Stimulated activated CD8-positive, alpha-beta memory T cell treated with anti-CD3 and anti-CD28 coated beads, Interleukin-2, amount 100 ng/mL, for 48 hours (primary cell): ENCODE measurements at places on chromosomes 16 and 17.

- no peak for DNase-seq
These were observed 221.5 kb upstream of the SOX9 start for GRCh38 chr17:71899317-71899716.

- no peak for DNase-seq
These were observed 10.2 kb downstream of the GABARAPL2 start for GRCh38 chr16:75576384-75576811.

- no peak for DNase-seq
These were observed 10.0 kb downstream of the SPOP start for GRCh38 chr17:49667854-49668253.

DNA sequence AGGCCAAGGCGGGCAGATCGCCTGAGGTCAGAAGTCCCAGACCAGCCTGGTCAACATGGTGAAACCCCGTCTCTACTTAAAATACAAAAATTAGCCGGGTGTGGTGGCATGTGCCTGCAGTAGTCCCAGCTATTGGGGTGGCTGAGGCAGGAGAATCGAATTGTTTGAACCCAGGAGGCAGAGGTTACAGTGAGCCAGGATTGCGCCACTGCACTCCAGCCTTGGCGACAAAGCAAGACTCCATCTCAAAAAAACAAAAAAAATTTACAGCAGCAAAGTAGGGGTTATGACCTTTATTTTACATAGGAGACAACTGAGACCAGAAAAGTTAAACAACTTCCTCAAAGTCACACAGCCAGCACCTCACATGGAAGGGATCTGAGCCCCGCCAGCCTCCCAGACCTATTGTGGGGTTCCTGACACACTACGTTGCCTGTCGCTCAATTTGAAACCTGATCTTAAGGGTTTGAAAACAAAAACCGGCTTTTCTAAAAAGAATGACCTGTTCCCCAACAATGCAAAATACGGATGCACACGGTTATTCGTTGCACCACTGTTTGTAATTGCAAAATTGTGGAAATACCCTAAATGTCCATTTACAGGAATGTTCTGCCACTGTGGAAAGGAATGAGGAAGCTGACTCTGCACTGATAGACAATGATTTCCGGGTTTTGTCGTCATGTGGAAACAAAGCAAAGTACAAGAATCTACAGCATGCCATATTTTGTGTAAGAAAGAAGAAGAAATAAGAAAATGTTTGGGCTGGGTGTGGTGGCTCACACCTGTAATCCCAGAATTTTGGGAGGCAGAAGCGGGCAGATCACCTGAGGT, 77.2 kb downstream of the CNGB1 start:
- DNase-seq = no peak

DNA sequence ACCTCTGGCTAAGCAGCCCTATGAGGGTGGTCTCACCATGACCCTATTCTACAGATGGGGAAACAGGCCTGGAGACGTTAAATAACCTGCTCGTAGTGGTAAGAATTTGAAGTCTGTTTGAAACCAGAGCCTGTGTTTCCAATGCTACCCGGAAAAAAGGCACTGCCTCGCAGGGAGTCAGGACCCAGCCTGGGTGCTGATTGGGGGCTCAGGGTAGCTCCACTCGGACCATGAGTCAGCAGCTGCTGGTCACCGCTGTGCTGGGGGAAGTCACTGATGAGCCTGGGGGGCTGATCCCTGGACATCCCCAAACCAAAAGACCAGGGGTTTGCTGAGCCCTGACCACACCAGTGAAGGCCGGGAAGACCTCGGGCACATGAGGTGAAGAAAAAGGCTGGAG, 9.4 kb upstream of the PLD6 start:
- DNase-seq = no peak

GRCh38 chr17:2111691-2112090, 56.8 kb downstream of the HIC1 start:
- no peak for DNase-seq

- DNase-seq = no peak
These were observed 213.3 kb upstream of the HS3ST4 start for GRCh38 chr16:25478476-25478875.

DNA sequence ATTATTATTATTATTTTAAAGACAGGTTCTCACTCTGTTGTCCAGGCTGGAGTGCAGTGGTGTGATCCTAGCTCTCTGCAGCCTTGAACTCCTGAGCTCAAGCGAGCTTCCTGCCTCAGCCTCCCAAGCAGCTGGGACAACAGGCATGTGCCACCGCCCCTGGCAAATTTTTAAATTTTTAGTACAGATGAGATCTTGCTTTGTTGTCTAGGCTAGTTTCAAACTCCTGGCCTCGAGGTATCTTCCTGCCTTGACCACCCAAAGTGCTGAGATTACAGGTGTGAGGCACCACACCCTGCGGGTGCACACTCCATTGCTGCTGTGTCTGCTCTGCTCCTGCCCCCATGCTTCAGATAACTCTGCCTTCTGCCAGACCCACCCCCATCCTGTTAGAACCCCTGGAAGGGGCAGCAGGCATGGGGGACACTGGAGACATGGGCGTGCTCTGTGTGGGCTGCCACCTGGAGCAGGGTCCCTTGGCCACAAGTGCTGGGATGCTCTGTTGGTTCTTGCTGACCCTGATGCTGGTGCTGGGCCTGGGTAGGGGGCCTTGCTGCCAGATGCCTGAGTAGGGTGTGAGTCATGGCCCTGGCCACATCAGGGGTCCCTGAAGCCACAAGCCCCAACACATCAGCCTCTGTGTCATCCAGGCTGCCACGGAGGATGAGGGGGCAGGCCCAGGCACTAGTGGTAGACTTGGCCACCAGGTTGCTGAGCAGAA, 2.6 kb downstream of the GGT6 start:
- DNase-seq = no peak

- no peak for DNase-seq
These were observed 11.5 kb downstream of the DEXI start for GRCh38 chr16:10930755-10931093.

DNA sequence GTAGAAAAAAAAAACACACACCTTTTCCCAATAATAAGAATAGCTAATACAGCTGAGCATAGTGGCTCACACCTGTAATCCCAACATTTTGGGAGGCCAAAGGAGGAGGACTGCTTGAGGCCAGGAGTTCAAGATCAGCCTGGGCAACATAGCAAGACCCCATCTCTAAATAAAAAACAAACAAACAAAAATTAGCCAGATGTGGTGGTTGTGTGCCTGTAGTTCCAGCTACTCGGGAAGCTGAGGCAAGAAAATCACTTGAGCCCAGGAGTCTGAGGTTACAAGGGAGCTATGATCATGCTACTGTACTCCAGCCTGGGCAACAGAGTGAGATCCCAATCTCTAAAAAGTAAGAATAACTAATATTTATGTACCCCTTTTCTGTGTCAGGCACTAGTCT, 42.8 kb upstream of the GFOD2 start:
- DNase-seq = no peak

GRCh38 chr17:68368387-68368786, 77.1 kb downstream of the ARSG start:
- no peak for DNase-seq

GRCh38 chr17:38563362-38564253, 42.1 kb downstream of the SRCIN1 start:
- DNase-seq = no peak

- DNase-seq = peak; percentile 42
These were observed 757 bp downstream of the ORMDL3 start for GRCh38 chr17:39926588-39927100.

- DNase-seq = no peak
These were observed 13.1 kb upstream of the PRR35 start for GRCh38 chr16:546909-547770.

- DNase-seq = no peak
These were observed 29.3 kb downstream of the WSCD1 start for GRCh38 chr17:6099492-6099891.

GRCh38 chr17:31608659-31609254, 217.3 kb downstream of the RAB11FIP4 start:
- no peak for DNase-seq

DNA sequence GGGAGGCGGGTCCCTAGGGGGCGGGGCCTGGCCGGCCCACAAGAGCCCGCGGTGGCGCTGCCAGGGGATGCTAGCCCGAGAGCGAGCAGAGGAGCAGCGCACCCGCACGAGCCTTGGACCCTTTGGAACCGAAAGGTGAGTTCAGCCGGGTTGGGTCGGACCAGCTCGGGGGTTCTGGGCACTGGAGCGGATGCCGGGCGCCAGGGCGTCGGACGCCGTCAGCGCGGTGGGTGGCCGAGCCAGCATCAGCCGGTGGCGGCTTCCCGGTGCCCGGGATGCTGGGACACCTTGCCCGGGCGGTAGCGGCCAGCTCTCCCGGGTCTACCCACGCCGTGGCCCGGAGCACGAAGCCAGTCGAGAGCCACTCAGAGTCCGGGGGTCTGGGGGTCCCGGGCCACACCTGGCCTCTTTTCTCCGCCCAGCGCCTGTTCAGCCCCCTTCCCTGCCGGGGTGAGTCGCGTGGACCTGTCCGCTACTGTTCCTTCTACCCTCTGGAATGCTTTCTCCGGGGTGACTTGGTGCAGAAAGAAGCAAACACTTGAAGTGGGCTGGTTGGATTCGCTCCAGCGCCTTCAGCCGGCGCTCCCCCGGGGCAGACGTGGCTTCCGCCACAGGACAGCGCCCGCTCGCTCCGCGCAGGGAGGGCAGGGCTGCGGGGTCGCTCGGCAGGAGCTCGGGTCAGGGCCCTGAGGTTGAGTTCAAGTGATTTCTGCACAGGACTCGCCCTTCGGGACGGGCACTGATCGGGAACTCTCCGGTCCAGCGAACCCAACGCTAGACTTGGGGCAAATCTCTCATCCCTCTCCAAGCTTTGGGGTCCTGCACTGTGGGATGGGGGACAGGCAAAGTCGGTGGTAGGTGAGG, at the start of gene SCNN1G:
TSS of gene SCNN1G (plus strand) at position 67 of the 864 bp plus-strand sequence. CDS start 3,527 bp downstream, outside the sequence.
- DNase-seq = no peak

- no peak for DNase-seq
These were observed 8.7 kb upstream of the PRKCB start for GRCh38 chr16:23827057-23827456.

- no peak for DNase-seq
These were observed 67.9 kb downstream of the FTO start for GRCh38 chr16:53771655-53772497.

GRCh38 chr17:37761059-37761458, 16.2 kb upstream of the HNF1B start:
- DNase-seq = no peak

- DNase-seq = no peak
These were observed 20.2 kb upstream of the GSE1 start for GRCh38 chr16:85592700-85593493.

- no peak for DNase-seq
These were observed 10.2 kb downstream of the CLUH start for GRCh38 chr17:2701161-2701995.

- DNase-seq = no peak
These were observed 5.5 kb upstream of the PIEZO1 start for GRCh38 chr16:88790312-88791211.

GRCh38 chr17:16013943-16014407, 14.4 kb downstream of the TTC19 start:
- DNase-seq = no peak

GRCh38 chr17:8921147-8921546, 44.4 kb downstream of the PIK3R5 start:
- no peak for DNase-seq

DNA sequence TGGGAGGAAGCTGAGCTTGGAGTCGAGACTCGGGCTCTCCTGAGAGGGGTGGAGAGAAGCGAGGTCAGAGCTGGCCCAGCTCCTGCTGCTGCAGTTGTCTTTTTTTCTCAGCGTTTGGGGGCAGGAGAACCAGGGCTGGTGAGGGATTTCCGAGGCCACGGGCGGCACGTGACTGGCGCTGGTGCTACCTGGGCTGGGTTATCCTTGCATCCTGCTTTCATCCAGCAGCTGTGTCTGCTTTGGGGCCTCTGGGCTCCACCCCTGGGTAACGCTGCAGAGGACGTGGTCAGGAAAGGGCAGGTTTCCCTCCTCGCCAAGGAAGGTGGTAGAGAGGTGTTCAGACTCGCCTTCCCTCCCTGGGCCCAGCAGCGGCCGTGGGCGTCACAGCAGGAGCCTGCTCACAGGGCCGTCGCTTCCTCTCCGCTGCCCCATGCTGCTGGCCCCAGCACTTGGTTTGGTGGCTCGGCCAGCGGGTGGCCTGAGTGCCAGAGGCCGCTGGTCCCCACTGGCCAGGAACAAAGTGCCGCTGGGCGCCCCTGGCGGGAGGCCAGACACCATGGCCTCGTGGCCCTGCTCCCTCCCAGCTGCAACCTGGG, 22.5 kb downstream of the GSE1 start:
- no peak for DNase-seq

DNA sequence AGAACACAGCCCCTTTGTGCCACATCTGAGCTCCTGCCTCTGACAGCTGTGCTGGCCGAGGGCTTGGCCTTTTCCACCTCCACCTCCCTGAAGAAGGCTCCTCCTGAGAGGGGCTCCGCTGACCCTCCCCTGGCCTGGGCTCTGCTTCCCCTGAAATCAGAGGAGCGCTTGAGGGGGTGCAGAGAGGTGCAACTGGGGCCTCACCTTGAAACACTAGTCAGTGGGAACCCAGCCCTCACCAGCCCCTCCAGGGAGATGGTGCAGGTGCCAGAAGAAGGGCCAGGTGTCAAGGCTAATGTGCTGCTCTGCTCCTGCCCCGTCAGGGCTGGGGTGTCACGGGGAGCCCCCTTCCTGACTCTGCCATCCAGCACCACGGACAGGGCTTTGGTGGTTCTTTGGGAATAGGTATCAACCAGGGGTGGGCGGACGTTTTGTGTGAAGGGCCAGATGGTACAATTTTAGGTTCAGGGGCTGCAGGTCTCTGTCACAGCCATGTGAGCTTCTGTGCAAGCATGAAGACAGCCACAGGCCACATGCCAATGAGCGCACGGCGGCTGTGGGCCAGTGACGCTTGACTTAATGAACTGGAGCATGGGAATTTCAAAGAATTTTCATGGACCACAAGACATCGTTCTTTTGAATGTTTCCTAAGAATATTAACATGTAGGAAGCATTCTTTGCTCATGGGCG, 2.1 kb upstream of the ZG16B start:
- DNase-seq = no peak

GRCh38 chr16:27515874-27516353, 33.8 kb downstream of the GTF3C1 start:
- DNase-seq = peak; percentile 13

- no peak for DNase-seq
These were observed 4.2 kb downstream of the SLX4 start for GRCh38 chr16:3607161-3607560.

- no peak for DNase-seq
These were observed 39.7 kb upstream of the MEAK7 start for GRCh38 chr16:84544031-84544773.

DNA sequence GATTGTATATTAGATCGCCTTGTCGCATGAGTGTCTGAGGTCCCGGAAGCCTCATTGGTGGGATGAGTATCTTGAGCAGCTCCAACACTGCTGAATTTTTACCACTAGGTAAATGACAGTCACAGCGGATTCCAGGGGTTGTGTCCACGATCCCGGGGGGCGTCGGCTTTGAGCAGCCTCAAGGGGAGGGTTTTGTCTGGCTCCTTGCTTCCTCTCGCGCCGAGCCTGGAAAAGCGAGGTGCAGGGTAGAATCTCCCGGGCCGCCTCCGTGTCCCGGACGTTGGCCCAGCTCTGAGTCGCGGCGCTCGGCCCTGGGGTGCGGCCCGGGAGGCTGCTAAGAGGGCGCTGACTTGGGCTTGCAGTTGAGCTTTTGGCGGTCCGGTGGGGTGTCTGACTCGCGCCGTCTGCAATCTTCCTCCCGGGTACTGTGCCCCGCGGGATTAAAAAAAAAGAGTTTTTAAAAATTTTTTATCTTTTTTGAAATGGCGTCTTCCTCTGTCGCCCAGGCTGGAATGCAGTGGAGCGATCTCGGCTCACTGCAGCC, 4.5 kb downstream of the OR1F1 start:
- DNase-seq = no peak
